T-cell (primary cell): ENCODE measurements at places on chromosomes 2 and 18. TPM values are rescaled to one million over a fixed set of nuclear protein-coding genes. Genes with fewer than 3 reads are reported as not detected.

DNA sequence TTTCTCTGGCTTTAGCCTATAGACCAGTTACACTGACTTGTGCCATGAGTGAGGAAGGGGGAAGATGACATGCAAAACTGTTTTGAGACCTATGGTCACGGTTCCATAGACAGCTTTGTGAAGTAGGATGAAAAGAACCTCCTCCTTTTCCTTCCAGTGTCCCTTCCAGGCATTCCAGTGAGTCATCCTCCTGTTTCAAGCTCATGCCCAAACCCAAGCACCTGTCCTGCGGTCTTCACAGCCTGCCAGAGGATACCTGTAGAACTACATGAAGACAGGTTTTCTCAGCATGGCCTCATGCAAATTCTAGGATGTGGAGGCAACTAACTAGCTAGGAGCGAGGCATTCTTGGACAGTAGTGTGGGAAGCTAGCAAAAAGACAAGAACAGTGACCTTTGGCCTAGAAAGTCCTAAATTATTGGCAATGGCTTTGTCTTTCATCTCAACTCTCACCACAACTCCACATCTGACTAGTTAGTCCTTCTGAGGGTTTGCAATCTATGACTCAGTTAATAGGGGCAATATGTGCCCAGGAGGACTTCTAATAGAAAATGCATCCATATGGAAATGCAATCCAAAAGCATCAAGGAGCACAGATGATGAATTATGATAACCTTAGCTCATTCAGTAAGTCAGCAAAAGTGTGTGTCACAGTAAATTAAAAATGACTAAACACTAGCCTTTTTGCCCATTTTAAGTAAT is 154.7 kb downstream of the RBM43 start:
- no peaks in the 10 kb centered on the region for H3K4me1 ChIP-seq
- no peaks in the 10 kb centered on the region for H3K36me3 ChIP-seq
- H3K27ac ChIP-seq, result no peak overlapping the region
- no peaks in the 10 kb centered on the region for H3K27me3 ChIP-seq
- no peak overlapping the region for H3K4me3 ChIP-seq
- DNase-seq, result no peak

Gene REV1
- 49.9 TPM for total RNA-seq

GRCh38 chr2:118830881-118831280 is 16.6 kb downstream of the EN1 start:
- no peaks in the 10 kb centered on the region for H3K4me1 ChIP-seq
- DNase-seq, result no peak
- H3K4me3 ChIP-seq, result no peak overlapping the region
- no peak overlapping the region for H3K27ac ChIP-seq

- H3K27ac ChIP-seq, result no peak overlapping the region
- no peak overlapping the region for H3K4me3 ChIP-seq
- H3K27me3 ChIP-seq, result no peaks in the 10 kb centered on the region
- no peaks in the 10 kb centered on the region for H3K4me1 ChIP-seq
- no peak for DNase-seq
Observed at GRCh38 chr2:208189069-208189809, 591 bp downstream of the C2orf80 start.

Gene CPO
- not detected for total RNA-seq

Gene LYPD6
- total RNA-seq, result not detected

- H3K27me3 ChIP-seq, result no peaks in the 10 kb centered on the region
- H3K4me1 ChIP-seq, result no peaks in the 10 kb centered on the region
- no peak overlapping the region for H3K27ac ChIP-seq
- no peak for DNase-seq
- no peak overlapping the region for H3K4me3 ChIP-seq
- no peaks in the 10 kb centered on the region for H3K36me3 ChIP-seq
Observed at GRCh38 chr18:41768467-41768866, 186.6 kb upstream of the PIK3C3 start.

- H3K4me1 ChIP-seq, result no peaks in the 10 kb centered on the region
- H3K4me3 ChIP-seq, result no peak overlapping the region
- no peaks in the 10 kb centered on the region for H3K27me3 ChIP-seq
- H3K27ac ChIP-seq, result no peak overlapping the region
- DNase-seq, result no peak
Observed at GRCh38 chr2:241237949-241238371, 49.5 kb downstream of the ANO7 start.

Gene LAMA1
- total RNA-seq, result not detected

GRCh38 chr2:49515996-49516782 is 361.9 kb upstream of the FSHR start:
- H3K4me1 ChIP-seq, result no peaks in the 10 kb centered on the region
- no peak overlapping the region for H3K4me3 ChIP-seq
- no peaks in the 10 kb centered on the region for H3K36me3 ChIP-seq
- no peak for DNase-seq
- H3K27me3 ChIP-seq, result no peaks in the 10 kb centered on the region

GRCh38 chr2:589281-590130 is 87.7 kb downstream of the TMEM18 start:
- no peak overlapping the region for H3K4me3 ChIP-seq
- no peak for DNase-seq
- no peaks in the 10 kb centered on the region for H3K36me3 ChIP-seq
- no peaks in the 10 kb centered on the region for H3K27me3 ChIP-seq
- no peak overlapping the region for H3K27ac ChIP-seq

DNA sequence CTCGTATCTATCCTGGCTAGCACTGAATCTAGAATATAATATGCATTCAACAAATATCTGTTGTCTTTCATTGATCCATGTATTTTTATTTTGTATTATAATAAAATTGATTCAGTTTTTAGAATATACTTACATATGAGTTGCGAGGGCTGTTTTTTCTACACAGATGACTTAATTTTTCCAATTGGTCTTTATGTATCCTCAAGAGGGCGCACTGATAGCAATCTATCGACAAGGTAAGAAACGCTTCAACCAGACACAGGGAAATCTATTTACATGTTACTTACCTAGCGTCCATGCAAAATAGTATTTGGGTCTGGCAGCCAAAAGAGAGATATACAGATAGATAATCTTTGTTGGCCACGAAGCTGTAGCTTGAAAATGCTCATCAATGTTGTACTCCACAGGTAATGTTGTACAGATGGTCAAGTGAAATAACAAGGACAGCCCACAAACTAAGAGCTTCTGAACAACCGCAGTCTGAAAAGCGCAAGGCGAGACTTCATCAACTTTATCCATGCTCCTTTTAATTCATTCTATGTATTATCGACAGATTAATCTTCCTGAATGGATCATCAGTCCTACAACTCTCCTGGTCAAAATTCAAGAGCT is 35.5 kb upstream of the KIDINS220 start:
- H3K27me3 ChIP-seq, result no peaks in the 10 kb centered on the region
- DNase-seq, result no peak
- no peaks in the 10 kb centered on the region for H3K4me1 ChIP-seq
- H3K36me3 ChIP-seq, result no peaks in the 10 kb centered on the region
- H3K27ac ChIP-seq, result no peak overlapping the region

DNA sequence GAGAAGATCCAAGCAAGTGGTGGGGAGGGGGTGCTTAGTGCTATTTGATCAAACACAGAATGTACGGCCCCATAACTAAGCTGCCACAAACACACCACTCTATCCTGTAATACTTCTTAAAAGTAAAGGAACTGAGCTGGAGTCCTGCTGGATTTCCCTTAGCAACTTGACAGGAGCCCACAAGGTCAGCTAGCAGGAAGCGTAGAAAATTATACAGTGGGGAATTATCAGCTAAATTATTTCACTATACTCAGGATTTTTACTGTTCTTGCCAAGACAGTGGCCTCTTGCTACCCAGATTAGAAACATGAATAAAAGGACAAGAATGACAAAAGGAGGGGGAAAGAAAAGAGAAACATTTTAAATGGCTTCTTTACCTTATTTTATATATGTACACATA is 217.1 kb downstream of the ZNF521 start:
- H3K4me1 ChIP-seq, result no peaks in the 10 kb centered on the region
- H3K36me3 ChIP-seq, result no peaks in the 10 kb centered on the region
- no peak overlapping the region for H3K4me3 ChIP-seq
- H3K27me3 ChIP-seq, result no peaks in the 10 kb centered on the region

- H3K27ac ChIP-seq, result no peak overlapping the region
- H3K27me3 ChIP-seq, result no peaks in the 10 kb centered on the region
- no peak for DNase-seq
- H3K36me3 ChIP-seq, result no peaks in the 10 kb centered on the region
- no peak overlapping the region for H3K4me3 ChIP-seq
Observed at GRCh38 chr2:106975641-106976040, 89.7 kb upstream of the ST6GAL2 start.

DNA sequence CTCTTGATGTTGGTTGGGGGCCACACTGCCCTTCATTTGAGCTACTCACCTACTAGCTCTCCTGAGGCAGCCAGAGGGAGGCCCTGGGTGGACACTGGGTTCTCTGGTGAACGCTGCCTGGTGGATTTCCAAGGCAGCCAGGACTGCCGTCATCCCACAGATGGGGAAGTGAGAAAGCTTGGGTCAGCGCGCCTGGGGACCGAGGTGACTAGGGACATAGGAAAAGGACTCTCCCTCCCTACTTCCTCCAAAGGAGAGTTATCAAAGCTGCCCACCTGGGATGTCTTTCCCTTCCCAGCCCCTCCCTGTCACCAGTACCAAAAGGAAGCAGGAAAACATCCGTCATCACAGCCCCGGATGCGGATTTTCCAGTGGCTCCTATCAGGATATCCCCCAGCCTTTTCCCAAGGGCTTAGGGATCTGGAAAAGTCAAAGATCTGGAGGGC is 3.8 kb upstream of the SEMA4C start:
- H3K27me3 ChIP-seq, result peaks cover 6% of the 10 kb centered on the region
- H3K4me1 ChIP-seq, result peaks cover 36% of the 10 kb centered on the region
- no peak overlapping the region for H3K27ac ChIP-seq
- H3K36me3 ChIP-seq, result no peaks in the 10 kb centered on the region

DNA sequence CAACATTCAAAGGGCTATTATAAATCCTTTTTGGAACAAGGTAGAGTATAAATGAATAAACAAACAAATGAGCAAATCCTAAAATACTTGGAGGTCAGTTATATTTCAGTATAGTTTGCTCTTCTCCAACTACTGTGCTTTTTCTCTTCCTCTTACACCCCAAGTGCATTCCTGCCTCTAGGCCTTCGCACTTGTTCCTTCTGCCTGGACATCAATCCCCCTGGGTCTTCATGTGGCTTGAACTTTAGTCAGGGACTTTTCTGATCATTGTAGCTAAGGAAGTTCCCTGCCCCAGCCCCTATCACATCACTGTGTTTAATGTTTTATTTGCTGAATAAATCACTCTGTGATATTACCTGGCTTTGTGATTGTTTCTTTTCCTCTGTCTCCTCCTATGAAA is 418.2 kb upstream of the HNRNPA3 start:
- H3K4me3 ChIP-seq, result no peak overlapping the region
- no peak for DNase-seq
- H3K27ac ChIP-seq, result no peak overlapping the region
- no peaks in the 10 kb centered on the region for H3K36me3 ChIP-seq
- no peaks in the 10 kb centered on the region for H3K4me1 ChIP-seq

DNA sequence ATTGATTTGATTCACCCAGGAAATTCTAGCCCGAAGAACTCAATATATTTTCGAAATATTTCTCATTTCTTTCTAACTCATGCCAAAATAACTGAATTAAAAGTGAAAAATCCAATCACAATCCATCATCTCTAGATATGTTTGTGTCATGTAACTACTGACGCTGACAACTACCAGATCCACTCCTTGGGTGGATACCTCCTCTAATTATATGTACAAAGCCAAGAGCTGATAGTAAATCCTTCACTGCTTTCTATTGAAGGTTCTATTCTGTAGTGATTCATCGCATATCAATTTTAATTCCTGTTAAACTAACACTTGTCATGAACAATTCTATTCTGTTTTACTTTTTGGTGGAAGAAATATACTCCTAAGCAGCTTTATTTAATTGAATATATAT is 1056.6 kb upstream of the NXPH2 start:
- H3K4me1 ChIP-seq, result no peaks in the 10 kb centered on the region
- H3K27me3 ChIP-seq, result no peaks in the 10 kb centered on the region
- DNase-seq, result no peak
- no peak overlapping the region for H3K27ac ChIP-seq
- H3K4me3 ChIP-seq, result no peak overlapping the region
- no peaks in the 10 kb centered on the region for H3K36me3 ChIP-seq

DNA sequence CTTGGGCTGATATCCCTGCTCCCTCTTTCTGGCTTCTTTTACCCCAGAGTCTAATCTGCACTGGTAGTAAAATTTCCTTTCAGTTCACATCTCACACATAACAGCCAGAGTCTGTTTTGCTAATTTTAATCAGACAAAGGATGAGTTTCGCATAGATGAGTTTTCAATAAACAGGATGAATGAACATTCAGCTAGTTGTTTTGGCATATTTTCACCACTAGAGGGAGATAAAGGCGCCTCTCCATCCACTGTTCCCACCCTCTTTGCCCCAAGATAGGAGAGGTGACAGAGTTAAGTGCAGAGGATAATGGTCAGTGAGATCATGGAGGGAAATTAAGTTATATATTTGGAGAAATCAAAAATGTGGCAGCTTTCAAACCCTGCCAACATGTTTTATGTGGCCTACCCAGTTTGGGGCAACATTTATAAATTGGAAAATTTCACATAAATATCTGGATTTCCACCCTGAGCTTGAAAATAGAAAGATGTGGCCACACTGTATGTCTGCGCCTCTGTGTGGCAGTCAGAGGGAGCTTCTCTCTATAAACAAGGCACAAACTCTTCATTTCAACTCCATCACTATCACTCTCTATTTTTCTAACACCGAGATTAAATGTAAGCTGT is 48.5 kb upstream of the DTNA start:
- H3K36me3 ChIP-seq, result no peaks in the 10 kb centered on the region
- no peak for DNase-seq
- no peak overlapping the region for H3K27ac ChIP-seq

DNA sequence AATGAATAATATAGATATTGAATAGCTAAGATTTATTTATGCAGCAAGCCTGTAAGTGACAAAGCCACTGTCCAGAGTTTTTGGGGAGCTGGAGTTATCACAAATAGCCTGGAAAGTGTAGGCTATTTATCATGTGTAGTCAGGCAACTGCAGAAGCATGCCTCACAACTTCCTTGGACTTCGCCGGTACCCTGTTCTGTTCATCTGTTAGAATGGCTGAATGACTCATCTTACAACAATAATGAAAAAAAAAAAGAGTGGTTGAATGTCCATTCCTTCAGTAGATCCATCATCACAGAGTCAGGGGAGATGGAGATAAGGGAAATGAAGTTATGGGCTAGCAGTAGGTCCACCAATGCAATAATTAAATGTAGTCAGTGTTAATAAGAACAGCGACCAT is 24.0 kb upstream of the ATP5MC3 start:
- DNase-seq, result no peak
- no peak overlapping the region for H3K27ac ChIP-seq
- peaks cover 7% of the 10 kb centered on the region for H3K4me1 ChIP-seq
- no peak overlapping the region for H3K4me3 ChIP-seq
- peaks cover 2% of the 10 kb centered on the region for H3K27me3 ChIP-seq

- H3K4me3 ChIP-seq, result no peak overlapping the region
- H3K27ac ChIP-seq, result no peak overlapping the region
- DNase-seq, result no peak
- H3K27me3 ChIP-seq, result no peaks in the 10 kb centered on the region
Observed at GRCh38 chr2:167784084-167784425, 463.3 kb downstream of the STK39 start.

Gene FBXO36
- total RNA-seq, result 1.6 TPM
